ENCODE measurements at places on chromosomes 4 and X.

DNA sequence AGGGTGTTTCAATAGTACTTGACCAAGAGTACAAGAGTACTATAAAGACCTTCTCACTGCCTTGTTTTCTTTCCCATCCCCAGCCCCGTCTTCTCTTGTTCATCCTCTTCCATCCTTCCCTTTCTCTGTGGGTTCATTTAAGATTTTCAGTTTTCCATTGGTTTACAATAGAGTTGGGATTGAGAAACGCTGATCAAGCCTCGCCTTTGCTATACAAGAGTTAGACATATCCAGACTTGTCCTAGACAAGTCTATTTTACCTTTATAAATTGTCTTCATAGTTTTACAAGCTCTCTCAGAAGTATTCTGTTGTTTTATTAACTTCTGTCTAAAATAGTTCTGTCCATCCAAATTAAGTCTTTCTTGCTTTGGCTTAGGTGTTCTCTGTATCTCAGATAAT, 29.6 kb upstream of the SCML1 start:
- no peak for DNase-seq

DNA sequence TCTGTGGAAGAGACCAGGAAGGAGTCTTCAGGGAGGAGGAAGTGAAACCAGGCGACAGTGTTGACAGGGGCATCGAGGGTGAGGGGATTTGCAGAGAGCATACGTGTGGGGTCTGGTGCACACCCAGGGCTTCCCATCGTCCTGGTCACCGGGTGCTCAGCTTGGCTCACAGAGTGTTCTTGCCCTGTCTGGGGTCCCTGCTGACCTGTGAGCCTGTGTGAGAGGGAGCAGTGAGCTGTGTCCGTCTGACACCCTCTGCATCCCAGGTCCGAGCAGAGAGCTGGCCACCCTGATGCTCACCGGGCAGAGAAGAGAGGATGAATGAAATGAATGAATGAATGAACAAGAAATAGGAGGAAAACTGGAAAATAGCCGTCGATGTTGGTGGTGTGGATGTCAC, 46.5 kb downstream of the CPZ start:
- no peak for DNase-seq

GRCh38 chr4:163748449-163748848, 254.0 kb downstream of the TMA16 start:
- DNase-seq, result no peak

GRCh38 chr4:85929961-85930665, 429.7 kb downstream of the MAPK10 start:
- DNase-seq, result peak; percentile 7

DNA sequence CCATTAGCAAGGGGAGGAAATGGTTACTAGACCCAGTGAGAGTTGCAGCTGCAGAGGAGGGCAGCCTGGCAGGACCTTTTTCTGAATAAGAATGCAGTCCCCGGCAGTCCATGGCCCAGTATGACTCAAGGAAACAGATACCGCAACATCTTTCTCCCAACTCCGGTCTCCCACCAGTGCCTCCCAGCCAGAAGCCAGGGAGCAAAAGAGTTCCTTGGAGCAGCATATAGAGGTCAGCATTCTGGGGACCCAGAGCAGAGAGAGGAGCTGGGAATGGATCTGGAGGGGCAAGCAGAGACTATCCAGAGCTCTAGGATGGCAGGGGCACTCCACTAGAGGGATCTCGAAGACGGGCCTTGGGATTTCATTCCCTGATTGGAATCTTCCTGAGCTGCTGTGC, 339.2 kb upstream of the AADAT start:
- no peak for DNase-seq

- no peak for DNase-seq
Observed at GRCh38 chr4:153788051-153788412, 851 bp downstream of the SFRP2 start.

DNA sequence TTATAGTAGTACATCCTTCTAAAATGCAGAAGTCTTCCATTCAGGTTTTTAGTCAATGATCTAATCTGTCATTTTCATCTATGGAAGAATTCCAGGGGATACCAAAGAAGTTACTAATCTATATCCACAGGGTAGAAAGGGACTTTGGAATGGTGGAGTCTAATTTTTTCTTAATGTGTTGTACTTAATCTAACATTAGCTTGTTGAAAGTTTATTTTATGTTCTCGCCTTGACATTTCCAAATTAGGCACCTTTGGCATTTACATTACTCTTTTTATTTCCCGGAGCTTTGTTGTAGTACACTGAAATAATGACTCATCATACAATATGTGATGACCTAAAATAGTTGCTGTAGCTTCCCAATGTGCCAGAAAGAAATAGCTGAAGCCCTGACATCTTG, 91.5 kb downstream of the HTR2C start:
- no peak for DNase-seq

GRCh38 chrX:46929439-46930261, 17.4 kb downstream of the JADE3 start:
- no peak for DNase-seq

DNA sequence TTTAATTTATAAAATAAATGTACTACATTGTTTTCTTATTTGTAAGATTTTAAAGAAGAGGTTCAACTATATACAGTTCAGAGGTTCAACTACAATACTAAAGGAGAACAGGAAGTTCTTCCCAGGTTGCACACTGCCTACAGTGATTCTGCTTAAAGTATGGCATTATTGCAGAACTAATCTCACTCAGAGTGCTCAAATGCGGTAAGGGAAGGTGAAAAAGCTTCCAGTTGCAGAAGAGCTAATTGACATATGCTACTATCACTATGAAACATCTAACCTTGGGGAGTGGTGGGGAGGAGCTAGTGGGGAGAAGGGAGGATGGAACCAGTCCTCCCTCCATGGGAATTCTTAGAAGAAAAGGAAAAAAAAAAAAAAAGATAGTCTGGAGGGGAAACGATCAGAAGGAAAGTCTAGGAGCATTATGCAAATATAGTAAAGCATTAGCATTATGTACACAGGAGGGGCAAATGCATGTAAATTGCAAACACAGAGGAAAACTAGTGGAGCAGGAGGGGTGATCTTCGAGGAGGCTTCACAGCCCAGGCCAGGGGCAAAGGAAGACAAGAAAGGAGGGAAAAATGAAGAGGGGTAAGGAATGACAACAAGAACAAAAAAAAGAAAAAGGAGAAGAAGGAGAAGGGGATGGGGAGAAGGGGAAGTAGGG, 32.0 kb upstream of the MMAA start:
- DNase-seq, result no peak

DNA sequence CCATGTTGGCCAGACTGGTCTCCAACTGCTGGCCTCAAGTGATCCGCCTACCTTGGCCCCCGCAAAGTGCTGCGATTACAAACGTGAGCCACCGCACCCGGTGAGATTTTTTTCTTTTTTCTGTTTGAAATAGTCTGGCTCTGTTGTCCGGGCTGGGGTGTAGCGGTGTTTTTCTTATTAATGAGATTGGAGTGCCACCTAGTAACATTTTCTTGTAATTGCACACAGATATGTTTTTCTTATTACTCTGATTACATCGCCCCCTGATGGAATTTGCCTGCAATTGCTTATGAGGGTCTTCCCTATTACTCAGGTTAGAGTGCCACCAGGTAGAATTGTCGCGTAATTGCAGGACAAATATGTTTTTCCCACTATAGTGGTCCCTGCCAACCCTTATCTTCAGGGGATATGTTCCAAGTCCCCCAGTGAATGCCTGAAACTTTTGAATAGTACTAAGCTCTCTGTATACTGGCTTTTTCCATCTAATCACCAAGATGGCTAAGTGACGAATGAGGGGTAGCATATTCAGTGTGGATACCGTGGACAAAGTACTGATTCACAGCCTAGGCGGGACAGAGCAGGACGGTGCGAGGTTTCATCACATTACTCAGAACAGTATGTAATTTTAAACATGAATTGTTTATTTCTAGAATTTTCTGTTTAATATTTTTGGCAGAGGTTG, 8.6 kb upstream of the PDHA1 start:
- DNase-seq, result peak; percentile 75

DNA sequence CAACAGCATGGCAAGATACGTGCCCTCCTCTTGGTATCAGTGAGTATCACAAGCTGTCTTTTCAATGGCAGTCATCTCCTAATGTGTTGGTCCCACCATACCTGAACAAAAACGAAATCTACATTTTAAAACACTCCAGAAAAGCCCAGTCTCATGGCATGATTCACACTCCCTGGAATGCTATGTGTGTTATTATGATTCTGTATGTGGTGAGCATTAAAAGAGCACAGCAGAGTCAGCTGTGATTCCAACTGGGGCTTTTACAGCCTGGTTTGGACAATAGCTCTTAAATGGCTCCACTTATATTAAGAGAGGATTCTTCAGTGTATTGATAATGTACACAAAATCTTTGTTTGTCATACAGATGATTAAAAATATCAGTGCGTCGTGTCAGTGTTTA, 274.1 kb upstream of the GK2 start:
- DNase-seq, result no peak

GRCh38 chr4:14143892-14144291, 516.4 kb upstream of the BOD1L1 start:
- DNase-seq, result no peak

GRCh38 chr4:26784207-26784865, 76.3 kb upstream of the STIM2 start:
- no peak for DNase-seq

- DNase-seq, result no peak
Observed at GRCh38 chrX:21524008-21524407, 134.1 kb downstream of the KLHL34 start.

DNA sequence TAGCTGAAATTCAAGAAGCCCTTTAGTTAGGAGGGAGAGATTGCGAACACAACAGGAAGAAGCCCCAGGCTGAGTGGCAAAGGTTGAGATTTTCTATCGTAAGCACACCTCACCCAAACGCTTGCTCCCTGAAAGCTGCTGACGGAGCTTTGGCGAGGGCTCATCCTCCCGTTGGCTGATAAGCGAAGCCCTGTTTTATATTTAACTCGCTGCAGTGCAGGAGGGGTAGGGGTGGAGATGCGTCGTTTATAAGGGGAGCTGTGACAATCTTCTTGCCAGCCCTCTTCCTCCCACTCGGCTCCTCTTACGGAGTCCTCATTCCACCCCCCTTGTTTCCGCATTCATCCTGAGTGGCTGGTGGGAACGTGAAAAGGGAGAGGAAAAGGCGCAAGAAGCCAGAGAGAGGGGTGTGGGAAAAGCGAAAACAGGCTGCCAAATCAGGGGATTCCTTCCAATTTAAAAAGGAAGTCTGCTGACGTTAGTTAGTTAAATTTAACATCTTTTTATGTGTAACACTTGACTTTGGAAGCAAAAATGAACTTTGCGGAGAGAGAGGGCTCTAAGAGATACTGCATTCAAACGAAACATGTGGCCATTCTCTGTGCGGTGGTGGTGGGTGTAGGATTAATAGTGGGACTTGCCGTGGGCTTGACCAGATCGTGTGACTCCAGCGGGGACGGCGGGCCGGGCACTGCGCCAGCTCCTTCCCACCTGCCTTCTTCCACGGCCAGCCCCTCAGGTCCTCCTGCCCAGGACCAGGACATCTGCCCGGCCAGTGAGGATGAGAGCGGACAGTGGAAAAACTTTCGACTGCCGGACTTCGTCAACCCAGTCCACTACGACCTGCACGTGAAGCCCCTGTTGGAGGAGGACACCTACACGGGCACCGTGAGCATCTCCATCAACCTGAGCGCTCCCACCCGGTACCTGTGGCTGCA, at the start of gene ENPEP:
TSS of gene ENPEP (plus strand) at position 275 of the 938 bp plus-strand sequence. CDS start at position 535, 260 bp downstream.
- no peak for DNase-seq

DNA sequence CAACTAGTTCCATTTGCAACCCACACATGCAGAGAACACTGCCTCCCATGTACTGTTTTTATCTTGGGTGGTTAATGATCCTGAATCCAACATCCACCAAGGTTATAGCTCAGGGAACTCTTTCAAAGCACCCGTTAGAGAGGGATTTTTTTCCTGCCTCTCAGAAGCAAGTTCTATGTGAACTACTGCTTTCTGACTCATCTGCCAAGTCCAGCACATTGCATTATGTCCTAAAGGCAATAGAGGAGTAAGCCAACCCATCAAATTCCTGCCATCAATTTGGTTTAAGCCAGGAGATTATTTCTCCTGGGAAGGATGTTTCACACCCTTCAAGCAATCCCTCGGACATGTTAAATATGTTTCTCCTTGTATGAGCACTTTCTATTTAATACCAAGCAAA, 334.5 kb downstream of the GASK1B start:
- DNase-seq, result no peak

GRCh38 chr4:147749811-147750321, 18.0 kb downstream of the ARHGAP10 start:
- DNase-seq, result no peak

DNA sequence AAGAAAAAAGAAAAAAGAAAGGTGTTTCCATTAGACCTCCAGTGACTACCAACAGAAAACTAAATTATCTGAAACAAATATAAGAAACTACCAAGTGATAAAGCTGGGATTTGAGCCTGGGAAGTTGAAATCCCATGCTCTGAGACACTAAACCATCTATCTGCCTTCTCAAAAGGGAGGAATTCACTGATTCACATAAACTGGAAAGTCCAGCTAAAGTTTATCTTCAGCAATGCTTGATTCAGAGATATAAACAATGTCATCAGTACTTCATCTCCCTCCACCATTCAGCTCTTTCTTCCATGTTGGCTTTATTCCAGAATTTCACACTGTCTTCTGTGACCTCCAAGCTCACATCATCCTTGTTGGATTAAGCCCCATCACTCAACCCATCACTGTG, 96.3 kb downstream of the IQCM start:
- DNase-seq, result no peak

- no peak for DNase-seq
Observed at GRCh38 chr4:48914311-48914710, 7.7 kb upstream of the OCIAD2 start.

GRCh38 chr4:147772459-147772969, 40.6 kb downstream of the ARHGAP10 start:
- DNase-seq, result no peak

DNA sequence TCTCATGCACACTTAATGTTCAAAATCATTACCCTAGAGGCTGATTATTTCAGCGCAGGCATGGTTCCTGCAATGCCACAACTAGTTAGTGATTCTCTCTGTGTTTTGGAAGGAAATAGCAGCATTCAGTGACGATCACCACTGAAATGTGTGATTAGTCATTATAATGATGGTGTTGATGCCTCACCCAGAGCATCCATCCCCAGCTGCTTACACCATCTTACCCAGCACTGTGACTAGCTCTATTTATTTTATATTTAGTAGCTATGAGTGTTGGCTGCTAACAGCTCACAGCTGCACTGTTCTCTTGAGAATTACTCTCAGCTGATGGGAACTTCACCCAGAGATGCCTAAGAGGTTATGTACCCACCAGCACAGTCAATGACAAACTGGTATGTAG, 60.5 kb upstream of the TSPAN7 start:
- DNase-seq, result no peak

- DNase-seq, result no peak
Observed at GRCh38 chrX:109199726-109200125, 282.2 kb downstream of the GUCY2F start.
